ENCODE measurements at places on chromosomes 2 and 18.

- DNase-seq = no peak
These were observed 1271.7 kb upstream of the SLC39A10 start for GRCh38 chr2:194385376-194385775.

DNA sequence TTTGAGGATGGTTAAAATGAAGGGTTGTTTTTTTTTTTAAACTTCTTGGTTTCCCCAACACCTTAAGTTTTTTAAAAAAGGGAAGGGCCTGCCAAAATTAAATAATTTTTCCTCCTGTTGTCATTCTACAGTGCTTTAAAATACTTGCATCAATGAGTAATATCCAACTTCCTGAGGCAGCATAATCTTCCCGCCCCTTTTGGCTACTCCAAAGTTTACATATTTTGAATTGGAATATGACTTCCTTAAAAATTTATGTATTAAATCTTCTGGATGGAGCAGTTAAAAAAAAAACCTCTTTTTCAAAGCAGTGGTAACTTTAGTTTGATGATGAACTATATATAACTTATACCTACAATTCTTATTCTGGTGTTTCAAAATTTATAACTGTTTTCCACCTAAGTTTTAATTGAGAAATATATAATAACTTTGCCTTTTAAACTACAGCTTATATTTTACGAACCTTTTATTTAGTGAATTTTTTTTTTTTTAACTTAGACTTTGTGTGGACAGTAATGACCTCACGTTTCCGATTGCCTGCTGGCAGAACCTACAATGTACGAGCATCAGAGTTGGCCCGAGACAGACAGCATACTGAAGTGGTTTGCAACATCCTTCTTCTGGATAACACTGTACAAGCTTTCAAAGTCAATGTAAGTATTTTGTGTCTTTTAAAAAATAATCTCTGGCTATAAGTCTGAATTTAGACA lies 49.8 kb downstream of the PTPN4 start:
- DNase-seq = no peak

- DNase-seq = no peak
These were observed 615.8 kb upstream of the SALL3 start for GRCh38 chr18:78363556-78364387.

DNA sequence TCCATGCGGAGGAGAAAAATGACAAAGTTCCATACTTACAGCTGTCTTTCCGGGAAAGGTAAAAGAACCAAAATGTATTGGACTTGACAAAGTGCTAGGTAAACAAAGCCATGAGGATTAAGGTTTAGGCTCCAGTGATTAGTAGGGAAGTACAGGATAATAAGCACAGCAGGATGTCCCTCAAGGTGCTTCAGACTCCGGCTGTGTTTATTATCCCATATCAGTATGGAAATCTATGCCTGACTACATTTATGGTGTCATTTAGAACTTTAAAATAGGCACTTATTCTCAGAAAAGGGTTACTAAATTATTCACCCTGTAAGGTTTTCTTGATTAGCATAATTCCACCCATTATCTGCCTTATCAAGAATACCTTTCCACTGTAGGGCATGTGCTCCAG lies 136.3 kb upstream of the CCDC68 start:
- peak; percentile 11 for DNase-seq

- no peak for DNase-seq
These were observed 240.9 kb downstream of the AGAP1 start for GRCh38 chr2:235734688-235735231.

- no peak for DNase-seq
These were observed 46.7 kb downstream of the PLA2R1 start for GRCh38 chr2:160015746-160016145.

- DNase-seq = no peak
These were observed 34.0 kb upstream of the STRN start for GRCh38 chr2:37000318-37000717.

DNA sequence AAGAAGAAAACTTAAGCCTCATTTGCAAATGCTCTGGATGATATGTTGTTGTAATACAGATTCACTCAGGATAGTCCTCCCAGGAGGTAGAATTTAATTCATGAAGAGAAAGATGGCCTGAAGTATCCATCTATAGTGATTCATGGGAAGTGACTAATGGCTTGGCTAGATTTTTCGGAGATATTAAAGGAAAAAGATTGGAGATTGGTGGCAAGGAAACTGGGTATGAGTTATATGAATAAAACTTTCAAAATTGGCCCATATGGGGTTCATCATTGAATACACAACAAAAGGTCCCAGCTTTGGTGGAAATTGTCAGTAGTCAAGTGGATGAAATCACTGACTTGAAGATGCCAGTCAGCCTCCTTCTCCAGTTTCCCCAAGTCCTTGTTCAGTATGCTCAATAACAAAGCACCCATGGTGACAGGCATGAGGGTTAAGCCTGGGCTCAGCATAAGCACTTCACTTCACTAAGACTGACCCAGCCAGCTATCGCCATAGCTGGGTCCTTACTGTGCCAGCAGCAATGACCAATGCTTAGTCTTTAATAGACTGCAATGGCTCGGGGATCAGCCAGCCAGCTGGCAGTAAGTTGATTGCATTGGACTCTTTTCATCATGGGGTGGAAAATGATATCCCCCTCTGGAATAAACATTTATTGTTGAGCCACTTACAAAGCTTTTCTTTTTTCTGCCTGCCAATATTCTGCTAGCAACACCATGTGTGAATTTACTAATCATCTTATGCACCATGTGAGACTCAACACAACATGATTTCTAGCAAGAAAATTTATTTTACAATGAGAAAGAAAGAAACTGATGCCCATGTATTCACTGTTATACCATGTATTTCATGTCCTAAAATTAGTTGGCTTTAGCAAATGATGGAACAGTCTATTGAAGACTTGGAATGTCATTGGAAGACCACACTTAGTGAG lies 176.6 kb upstream of the TACR1 start:
- no peak for DNase-seq

DNA sequence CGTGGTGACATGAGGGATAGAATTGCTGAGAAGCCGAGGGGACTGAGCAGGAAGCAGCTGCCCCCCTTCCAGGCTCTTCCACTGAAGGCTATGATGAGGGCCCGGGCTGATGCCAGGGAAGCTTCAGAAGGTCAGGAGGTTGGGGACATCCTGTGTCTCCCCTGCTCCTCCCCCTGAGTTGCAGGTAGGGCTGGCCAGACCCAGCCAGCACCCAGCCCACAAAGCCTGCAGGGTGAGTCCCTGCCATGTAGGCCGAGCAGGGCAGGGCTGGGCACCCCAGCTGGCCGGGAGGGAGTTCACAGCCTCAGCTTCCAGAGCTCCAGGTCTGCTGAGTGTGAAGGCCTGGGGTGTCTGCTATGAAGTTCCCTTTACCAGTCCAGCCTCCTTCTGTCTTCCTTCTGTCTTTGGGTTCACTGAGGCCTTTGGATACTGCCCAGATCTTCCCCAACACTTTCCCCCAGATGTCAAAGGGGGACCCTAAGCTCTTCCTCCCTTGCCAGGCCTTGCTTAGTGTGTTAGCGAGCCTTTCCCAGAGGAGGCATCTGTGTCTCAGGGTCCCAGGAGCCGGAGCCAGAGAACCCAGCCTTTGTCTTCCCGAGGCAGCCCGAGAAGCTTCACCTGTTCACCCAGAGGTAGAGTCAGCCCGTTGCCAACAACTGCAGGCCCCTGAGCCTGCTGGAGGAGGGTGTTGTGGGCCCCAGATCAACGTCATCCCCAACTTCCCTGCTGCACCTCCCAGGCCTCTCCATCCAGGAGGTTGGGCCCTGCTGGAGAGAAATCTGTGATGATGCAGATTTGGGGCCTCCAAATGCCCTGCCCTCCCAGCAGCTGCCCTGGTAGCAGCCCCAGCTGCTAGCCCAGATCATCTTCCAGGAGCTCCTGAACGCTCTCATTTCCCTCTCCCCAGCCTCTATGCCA lies 3.6 kb upstream of the NCL start:
- DNase-seq = no peak

GRCh38 chr2:203535784-203536585 lies 884 bp upstream of the RAPH1 start:
- DNase-seq = no peak

GRCh38 chr2:95539836-95540235 lies 52.0 kb upstream of the TRIM43 start:
- no peak for DNase-seq

Data from NCI-H187 treated with DMSO at 0.1 percent for 48 hours (cell line).